ENCODE measurements at places on chromosomes 3 and 15. TPM values are rescaled to one million over a fixed set of nuclear protein-coding genes. Genes with fewer than 3 reads are reported as not detected.

DNA sequence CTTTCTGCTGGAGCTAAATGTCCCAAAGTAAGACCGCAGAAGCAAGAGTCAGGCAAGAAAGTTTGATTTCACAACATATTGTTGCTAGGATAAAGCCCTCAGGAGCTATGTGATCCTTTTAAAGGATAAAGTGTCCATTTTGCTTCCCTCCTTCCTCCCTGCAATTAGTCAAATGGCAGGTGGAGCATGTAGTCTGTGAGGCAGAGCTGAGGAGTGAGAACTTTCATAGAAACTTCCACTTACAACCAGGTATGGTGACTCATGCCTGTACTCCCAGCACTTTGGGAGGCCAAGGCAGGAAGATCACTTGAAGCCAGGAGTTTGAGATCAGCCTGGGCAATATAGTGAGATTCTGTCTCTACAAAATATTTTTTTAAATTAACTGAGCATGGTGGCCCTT, 25.2 kb upstream of the RHCG start:
- no peaks in the 10 kb centered on the region for H3K4me1 ChIP-seq
- H3K27me3 ChIP-seq: peaks cover 12% of the 10 kb centered on the region
- no peak overlapping the region for H3K27ac ChIP-seq
- no peak overlapping the region for H3K4me3 ChIP-seq
- H3K36me3 ChIP-seq: no peaks in the 10 kb centered on the region

DNA sequence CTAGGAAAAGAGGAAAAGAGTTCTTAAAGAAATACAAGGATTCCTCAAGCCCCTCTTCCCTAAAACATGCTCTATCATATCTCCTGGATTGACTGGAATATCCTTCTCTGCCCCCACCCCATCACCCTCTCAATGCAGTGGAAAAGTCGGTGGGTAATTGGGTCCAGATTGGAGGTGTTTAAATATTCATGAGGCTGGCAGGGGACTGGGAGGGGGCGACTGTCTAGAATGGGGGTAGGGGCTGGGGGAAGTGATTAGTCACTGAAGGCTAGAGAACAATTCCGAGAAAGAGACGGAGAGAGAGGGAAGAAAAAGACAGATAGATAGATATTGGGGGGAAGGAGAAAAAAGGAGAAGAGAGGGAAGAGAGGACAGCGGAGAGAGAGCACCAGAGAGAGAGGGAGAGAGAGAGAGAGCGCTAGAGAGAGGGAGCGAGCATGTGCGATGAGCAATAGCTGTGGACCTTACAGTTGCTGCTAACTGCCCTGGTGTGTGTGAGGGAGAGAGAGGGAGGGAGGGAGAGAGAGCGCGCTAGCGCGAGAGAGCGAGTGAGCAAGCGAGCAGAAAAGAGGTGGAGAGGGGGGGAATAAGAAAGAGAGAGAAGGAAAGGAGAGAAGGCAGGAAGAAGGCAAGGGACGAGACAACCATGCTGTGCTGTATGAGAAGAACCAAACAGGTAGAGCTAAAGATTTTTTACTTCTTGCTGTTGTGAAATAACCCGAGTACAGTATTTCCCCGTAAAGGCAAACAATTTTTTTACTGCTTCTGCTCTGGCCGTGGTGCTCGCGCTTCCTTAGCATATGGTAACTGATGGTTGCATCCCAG, at the start of gene GAP43:
TSS of gene GAP43 (plus strand) at position 467 of the 825 bp plus-strand sequence. CDS start at position 647, 180 bp downstream.
- no peaks in the 10 kb centered on the region for H3K36me3 ChIP-seq
- no peak for DNase-seq

DNA sequence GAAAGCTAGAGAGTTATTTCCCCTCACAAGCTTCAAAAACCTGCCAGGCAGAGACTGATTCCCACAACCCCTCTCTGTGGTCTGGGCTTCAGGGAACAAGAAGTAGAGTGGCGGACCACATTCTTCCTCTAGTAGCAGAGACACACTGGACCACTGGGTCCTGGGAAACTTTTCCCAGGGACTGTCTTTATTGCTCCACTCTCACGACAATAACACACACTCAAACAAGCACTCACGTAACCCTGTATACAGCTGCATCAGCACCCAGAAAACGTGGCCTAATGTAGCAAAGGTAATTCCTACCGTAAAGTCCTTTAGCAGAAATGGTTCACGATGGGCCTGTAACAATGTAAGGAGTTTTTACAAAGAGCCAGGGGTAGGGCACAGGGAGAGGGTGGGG, 27.6 kb downstream of the CPOX start:
- no peak for DNase-seq
- H3K27ac ChIP-seq: peak overlapping the region; percentile 91
- peaks cover 26% of the 10 kb centered on the region for H3K36me3 ChIP-seq
- no peak overlapping the region for H3K4me3 ChIP-seq
- peaks cover 84% of the 10 kb centered on the region for H3K4me1 ChIP-seq

DNA sequence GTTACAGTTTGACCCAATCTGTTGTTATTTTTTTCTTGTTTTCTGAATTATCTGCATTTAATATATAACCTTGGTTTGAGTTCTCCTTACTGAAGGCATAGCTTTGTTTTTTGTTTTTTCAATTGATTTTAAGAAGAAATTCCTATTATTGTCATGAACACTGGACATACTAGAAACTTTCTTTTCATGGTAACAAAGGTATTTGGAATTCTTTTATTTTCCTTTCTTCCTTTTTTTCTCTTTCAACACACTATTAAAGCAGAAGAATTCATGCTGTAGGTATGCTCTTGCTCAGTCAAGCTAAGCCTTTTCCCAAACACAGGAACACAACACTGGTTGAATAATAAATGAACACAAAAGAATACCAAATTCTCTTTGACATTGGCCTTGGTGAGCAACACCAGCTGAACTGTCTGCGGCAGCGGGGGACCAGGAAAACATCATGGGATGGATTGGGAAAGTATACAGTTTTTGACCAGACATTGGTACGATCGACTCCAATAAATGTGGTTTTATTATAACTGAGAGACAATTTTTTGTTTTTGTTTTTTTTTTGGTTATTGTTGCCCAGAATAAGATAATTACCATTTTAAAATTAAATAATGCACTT, 23.1 kb downstream of the U2SURP start:
- no peak overlapping the region for H3K27ac ChIP-seq
- peaks cover 74% of the 10 kb centered on the region for H3K36me3 ChIP-seq
- DNase-seq: no peak

DNA sequence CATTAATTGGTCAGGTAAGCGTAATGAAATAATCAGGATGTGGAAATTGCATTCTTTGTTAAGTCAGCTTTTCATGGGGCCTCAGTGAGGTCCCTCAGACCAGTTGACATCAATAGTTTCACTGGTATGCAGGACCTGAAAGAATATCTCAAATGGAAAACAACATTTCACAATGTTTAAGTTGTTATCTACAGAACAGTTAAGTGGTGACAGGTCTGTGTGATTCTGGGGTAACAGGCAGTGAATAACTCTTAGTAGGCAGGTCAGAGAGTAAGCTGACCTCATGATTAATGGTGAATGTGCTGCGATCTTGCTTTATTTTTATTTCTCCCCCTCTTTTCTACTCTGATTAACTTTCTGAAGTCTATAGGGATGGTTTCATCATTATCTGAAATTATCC, 28.9 kb upstream of the ACP3 start:
- H3K4me1 ChIP-seq: peaks cover 1% of the 10 kb centered on the region
- no peaks in the 10 kb centered on the region for H3K36me3 ChIP-seq
- no peak for DNase-seq
- H3K27me3 ChIP-seq: peaks cover 15% of the 10 kb centered on the region

- H3K36me3 ChIP-seq: no peaks in the 10 kb centered on the region
- H3K27ac ChIP-seq: no peak overlapping the region
- H3K4me1 ChIP-seq: no peaks in the 10 kb centered on the region
- H3K27me3 ChIP-seq: no peaks in the 10 kb centered on the region
- DNase-seq: no peak
- no peak overlapping the region for H3K4me3 ChIP-seq
Observed at GRCh38 chr3:189580190-189580589, 51.0 kb upstream of the TP63 start.

DNA sequence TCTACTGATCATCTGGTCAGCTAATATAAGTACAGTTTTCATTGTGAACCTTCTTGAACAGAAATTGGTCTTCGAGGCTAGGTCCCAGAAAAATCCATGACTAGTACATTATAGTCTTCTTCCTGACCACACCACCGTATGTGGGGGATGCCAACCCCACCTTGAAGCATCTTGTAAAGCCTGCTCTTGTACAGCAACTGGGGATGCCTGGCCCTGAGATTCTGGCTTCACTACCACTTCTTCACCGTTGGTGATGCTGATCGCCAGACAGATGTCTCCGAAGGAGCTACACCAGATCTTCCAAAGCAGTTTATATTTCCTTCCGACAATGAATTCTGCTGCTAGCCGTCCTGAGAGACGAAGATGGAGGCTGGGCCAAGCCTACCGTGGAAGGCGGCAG, 238.3 kb downstream of the CDIN1 start:
- H3K36me3 ChIP-seq: no peaks in the 10 kb centered on the region
- H3K4me1 ChIP-seq: no peaks in the 10 kb centered on the region
- DNase-seq: no peak
- no peaks in the 10 kb centered on the region for H3K27me3 ChIP-seq
- no peak overlapping the region for H3K4me3 ChIP-seq

Gene SLC2A2
- total RNA-seq: not detected

Gene ALG1L2
- 0.70 TPM for total RNA-seq

Gene CGNL1
- not detected for total RNA-seq

Gene OR5K2
- total RNA-seq: not detected

Gene ATRIP
- total RNA-seq: 13.4 TPM

Data from activated CD4-positive, alpha-beta memory T cell treated with anti-CD3 and anti-CD28 coated beads, Interleukin-2, amount 10 ng/mL, durations not matched to agents 7 days and 5 days (primary cell).